ENCODE measurements at places on chromosomes 5 and 9.

GRCh38 chr5:14101922-14102321 is 41.2 kb upstream of the TRIO start:
- DNase-seq, result no peak

GRCh38 chr9:111945216-111945615 is 48.6 kb downstream of the UGCG start:
- peak; percentile 54 for DNase-seq

GRCh38 chr5:111859533-111860270 is 102.7 kb upstream of the NREP start:
- DNase-seq, result no peak

DNA sequence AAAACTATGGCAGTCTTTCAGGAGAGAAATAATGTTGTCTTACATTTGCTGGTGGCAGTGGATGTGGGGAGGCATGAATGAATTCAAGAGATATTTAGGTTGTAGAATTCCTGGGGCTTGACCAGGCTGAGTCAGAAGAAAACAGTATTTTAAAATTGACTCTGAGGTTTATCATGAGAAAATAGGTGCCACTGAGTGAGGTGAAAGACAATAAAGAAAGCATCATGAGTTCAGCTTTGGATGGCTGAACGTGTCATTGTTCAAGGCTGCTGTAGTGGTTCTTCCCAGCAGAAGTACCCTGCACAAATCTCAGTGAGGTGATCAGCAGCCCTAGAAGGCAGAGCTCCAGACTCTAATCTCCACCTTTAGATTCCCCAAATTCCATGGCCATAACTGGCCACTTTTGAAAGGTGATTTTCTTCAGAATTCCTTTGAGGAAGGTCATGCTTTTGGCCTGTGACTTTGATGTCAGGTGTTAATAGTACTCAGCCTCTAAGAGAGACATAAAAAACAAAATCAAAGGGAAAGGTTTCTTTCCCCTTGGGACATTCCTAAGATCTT is 395.4 kb downstream of the NTRK2 start:
- no peak for DNase-seq

DNA sequence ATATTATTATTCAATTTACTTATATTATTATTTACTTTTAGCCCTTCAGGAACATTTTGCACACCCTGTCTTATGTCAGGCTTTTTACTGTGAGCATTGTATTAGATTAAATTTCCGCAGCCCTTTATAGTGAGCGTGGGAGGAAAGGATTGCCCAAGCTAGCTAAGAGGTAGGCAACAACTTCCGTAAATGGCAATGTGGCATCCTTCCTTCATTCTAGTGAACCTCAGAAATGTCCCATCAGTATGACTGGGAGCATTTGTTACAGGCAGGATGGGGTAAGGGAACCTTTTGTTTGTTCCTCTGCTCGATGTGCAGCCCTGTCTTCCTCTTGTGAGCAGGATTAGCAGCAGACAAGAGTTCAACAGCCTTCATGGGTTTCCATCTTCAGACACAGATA is 6.2 kb upstream of the CD180 start:
- DNase-seq, result peak; percentile 32

- no peak for DNase-seq
Measured at GRCh38 chr5:1325870-1326531, 18.9 kb downstream of the CLPTM1L start.

DNA sequence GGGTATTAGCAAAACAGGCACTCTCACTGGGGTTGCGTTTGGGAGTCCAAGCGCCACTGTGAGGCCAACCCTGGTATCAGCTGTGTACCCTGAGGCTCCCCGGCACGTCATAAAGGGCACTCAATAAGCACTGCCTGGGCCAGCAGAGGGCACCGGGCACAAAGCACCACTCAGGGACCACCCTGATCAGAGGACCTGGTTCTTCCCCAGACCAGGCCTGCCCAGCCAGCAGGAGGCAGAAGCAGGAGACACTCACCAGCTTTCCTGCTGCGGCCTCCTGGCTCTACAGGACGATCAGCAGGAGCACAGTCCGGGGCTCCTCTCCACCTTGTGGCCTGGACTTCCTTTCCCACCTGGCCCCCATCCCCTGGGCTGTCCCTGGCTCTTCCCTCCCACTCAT is 12.6 kb downstream of the MGAT1 start:
- peak; percentile 50 for DNase-seq

DNA sequence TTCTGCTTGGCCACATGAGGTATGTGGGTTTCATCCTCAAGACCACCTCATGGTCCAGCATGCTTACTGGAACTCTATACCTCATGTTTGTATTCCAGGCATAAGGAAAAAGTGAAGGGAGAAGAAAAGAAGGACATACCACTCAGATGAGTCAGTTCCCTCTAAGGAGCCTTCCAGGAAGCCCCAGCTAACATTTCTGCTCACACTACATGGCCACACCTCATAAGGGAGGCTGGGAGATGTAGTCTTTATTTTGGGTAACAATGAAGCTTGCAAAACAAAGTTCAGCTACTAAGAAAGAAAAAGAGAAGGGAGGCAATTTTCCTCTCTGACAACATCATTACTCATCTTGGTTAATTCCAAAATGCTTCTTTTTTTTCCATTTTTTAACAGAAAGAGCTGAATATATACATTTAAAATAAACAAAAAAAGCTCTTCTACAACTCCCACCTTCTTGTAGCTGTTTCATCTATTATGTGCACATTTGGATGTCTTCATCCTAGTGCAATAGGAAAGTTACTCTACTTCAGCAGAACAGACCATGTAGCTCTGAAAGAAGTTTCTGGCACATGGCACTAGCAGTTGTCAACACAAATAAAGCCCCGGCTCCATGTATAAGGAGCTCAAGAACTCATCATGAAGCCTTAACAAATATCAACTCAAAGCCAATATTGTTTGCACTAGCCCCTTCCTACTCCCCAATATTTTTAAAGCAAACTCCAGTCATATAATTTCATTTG is 123.6 kb upstream of the CCDC112 start:
- DNase-seq, result no peak

DNA sequence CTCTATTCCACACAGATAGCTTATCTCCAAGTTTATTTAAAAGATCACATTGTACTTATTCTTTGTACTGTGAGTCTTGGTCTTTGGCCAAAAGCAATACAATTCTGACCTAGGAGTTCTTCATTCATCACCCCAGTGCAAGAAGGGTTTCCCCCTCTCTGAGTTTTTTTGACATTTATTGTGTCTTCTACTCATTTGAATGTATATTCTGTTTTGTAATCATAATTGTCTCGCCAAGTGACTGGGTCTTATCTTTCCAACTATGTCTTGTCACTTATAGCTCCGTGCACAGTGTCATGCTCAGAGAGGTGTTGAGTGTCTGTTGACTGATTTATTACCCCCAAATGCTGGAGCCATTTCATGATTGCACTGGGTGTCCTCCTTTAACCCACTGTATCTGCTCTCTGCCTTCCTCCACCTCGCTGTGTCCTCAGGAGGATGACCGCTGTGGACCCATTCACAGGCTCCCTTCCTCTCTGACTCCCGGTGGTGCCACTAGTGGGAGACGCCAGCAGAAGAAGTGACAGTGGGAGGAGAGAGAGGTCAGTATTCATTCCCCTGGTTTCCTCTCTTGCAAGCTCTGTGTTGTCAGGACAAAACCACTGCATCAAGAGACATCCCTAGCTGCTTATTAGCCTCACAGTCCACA is 11.2 kb upstream of the TRIO start:
- no peak for DNase-seq

- no peak for DNase-seq
Measured at GRCh38 chr5:2660315-2660714, 91.2 kb downstream of the IRX2 start.

DNA sequence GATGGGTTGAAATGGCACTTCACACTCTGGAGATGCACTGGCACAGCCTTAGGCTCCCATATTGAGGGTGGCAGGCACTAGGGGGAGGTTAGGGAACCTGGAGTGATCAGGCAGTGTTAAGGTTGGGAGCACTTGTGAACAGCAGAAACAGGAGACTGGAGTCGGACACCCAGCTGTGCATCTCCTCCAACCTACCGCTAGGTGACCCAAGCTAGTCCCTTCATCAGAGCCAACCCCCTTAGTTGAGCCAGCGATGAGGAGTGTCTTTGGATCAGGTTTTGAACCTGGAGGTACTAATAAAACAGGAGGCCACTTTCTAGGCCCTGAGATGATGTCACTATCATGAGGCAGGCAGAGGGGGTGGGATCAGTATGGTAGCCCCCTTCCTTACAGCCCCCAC is 1.7 kb downstream of the ACTL7B start:
- no peak for DNase-seq

DNA sequence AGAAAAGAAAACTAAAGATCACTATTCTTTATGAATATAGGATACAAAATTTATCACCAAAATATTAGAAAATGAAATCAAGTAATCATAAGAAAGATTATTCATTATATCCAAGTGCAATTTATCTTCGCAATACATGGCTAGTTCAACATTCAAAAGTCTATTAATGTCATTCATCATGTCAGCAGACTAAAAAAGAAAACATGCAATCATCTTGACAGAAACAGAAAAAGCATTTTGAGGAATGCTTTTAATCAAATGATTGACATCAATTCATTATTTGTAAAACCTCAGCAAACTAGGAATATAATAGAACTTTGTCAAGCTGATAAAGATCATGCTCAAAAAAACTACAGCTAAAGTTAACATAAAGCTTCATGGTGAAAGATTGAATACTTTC is 40.7 kb downstream of the ATPSCKMT start:
- no peak for DNase-seq

DNA sequence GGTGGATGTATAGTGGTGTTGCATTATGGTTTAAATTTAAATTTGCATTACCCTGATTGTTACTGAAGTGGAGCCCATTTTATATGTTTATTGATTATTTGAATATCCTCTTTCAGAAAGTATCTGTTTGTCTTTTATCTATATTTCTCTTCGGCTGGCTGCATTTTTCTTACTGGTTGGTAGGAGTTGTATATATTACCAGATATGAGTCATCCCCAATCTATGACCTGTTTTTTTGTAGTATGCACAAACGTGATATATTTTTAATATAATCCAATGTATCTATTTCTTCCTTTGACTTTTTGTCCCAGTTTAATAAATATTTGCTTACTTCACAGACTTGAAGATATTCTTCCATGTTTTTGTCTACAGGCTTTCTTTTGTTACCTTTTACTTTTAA is 29.3 kb upstream of the CAMK4 start:
- no peak for DNase-seq

DNA sequence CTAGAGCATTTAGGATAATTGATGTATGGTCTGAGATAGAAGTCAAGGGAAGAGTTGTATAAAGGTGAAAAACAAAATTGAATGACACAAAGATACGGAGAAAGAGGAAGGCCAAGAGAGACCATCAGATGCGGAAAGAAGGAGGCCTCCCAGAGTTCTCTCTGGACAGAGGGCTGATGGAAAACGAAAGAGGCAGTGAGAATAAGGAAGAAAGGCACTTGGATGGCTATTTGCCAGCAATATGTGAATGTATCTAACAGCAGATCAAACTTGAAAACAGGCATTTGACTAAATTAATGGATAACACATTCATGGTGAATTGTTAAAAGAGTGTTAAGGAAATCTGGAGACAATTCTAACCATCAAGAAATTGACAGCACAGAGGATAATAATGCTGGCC is 2.4 kb upstream of the DOCK8 start:
- DNase-seq, result no peak

DNA sequence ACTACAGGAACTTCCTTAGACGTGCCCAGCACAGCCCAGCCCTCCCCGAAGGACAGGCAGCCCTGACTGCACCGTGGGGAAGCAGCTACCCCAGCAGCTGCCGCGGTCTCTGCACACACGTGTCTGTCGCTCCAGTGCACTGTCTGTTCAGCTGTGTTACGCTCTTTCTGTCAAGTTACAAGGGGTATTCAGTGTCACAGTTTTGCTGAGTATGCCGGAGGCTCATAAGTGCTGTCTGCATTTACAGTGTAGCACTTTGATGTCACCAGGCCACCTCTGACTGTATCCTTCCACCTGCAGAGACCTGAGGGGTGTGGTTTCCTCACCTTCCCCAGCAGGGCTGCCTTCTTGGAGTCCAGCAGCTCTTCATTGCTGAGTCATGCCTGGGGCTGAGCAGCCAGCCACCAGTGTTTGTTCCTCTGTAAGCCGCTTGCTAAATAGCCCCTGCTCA is 126.8 kb downstream of the EHMT1 start:
- DNase-seq, result peak; percentile 26

DNA sequence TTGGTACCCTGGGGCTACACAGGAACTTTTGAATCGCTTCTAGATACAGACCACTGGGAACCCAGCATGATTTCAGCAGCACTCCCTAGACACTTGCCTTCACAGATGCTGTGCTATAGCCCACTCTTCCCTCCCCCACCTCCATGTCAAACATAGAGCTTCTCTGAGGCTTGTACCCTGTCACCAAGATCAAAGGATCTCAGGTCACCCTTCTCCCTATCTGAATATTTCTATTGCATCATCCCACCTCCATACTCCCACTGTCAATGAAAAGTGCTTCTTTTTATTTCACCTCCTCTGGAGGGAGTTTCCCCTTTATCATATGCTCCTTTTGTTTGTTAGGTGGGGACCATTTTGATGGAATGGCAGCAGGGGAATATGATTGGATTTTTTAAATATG is 29.2 kb upstream of the PHF24 start:
- peak; percentile 19 for DNase-seq

- DNase-seq, result no peak
Measured at GRCh38 chr5:173020154-173020581, 36.0 kb upstream of the CREBRF start.

- DNase-seq, result no peak
Measured at GRCh38 chr5:160479926-160480325, 58.3 kb downstream of the PTTG1 start.

- no peak for DNase-seq
Measured at GRCh38 chr5:130870691-130871090, 294.4 kb downstream of the HINT1 start.

GRCh38 chr5:116466727-116467464 is 107.7 kb downstream of the SEMA6A start:
- DNase-seq, result no peak

DNA sequence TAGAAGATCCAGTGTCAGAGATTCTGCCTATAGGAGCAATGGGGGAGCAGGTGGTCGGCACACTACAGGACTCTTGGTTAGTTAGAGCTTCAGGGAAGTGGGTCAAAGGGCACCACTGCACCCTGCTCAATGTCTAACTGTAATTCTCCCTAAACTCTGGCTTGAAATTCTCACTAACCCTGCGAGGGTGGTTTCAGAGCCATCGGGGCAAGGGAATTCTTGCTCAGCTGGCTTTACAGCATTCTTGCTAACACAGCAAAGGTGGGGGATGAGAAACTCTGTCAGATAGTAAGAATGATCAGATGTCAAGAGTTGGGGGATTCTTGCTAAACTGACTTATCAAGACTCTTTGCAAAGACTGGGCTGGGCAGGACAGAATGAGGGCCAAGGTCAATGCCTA is 4.7 kb upstream of the ZNF354C start:
- no peak for DNase-seq

- DNase-seq, result no peak
Measured at GRCh38 chr9:28735738-28736342, 1162.6 kb upstream of the C9orf72 start.

Data from activated CD4-positive, alpha-beta T cell treated with anti-CD3 and anti-CD28 coated beads for 36 hours (primary cell).